ENCODE measurements at places on chromosomes 3 and 15.

DNA sequence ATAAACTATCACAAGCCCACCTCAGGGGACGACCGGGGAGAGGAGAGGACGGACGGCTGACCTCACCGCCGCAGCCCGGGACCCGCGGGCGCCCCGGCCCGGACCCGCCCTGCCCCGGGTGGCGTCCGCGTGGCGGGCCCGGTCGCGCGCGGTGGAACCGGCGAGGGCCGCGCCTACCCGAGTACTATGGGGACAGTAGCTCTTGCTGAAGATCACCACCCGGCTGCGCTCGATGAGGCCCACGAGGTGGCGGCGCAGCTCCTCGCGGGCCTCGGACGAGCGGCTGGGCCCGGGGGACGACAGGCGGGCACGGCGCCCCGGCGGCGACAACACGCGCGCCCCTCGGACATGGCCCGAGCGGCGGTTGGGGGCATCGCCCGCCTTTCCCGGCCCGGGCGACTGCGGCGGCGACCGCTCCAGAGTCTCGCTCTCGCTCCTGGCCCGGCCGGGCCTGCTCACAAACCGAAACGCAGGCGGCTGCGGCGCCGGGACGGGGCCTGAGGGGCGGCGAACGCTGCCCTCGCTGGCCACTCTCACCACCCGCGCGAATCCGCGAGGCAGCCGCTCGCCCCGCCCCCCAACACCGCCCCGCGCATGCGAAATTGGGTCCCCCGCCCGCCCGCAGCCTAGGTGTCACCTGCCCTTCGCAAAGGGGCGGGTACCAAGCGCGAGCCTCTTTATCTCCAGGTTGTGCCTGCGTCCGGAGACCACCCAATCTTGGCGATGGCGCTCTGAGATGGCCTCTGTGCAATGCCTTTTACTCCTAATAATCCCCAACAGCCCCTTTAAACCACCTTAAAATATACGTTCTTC lies at the start of gene TXNRD3:
Gene TXNRD3, minus strand, starts transcription at position 554 of the 813 bp plus-strand sequence.
- peak; percentile 64 for DNase-seq

DNA sequence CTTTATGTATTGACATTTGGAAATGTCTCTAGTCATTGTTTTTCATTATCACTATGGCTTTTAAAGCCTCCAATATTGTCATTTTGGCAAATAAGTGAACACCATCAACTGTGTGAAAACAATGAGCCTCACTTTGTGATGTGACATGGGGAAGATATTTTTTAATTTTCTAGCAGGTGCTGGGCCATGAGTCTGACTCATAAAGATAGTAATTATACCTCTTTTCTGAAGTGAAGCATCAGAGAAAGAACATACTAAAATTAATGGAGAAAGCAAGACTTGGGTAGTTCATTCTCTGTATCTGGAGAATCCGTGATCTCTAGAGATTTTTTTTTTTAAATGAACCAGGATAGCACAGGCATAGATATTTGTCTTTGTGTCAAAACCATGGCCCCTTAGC lies 100.8 kb downstream of the CCNL1 start:
- DNase-seq: no peak

DNA sequence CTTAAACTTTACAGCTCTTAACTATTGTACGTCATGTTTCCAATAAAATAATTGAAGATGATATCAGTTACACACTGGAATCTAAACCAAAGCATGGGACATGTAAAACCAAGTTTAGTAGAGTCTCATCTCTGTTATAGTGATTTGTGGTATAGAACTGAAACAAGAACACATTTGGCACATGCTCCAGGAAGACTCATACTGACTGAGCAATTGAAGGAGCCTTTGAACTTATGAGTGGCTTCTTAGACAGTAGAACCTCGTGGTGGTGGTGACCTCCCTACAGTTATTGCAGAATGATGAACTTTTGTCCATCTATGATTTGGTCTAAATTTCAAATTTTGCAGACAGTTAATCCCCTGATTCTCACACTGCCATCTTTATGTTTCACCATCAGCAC lies 729.7 kb downstream of the ROBO1 start:
- no peak for DNase-seq

- no peak for DNase-seq
Measured at GRCh38 chr3:191065181-191065805, 133.7 kb upstream of the OSTN start.

- DNase-seq: no peak
Measured at GRCh38 chr15:63039811-63040210, 2.7 kb upstream of the TPM1 start.

GRCh38 chr3:127848131-127849129 lies 26.1 kb upstream of the MGLL start:
- DNase-seq: no peak

GRCh38 chr3:101141135-101141534 lies 147.9 kb upstream of the ABI3BP start:
- no peak for DNase-seq

- DNase-seq: no peak
Measured at GRCh38 chr3:136327671-136328070, 77.5 kb downstream of the PCCB start.

- no peak for DNase-seq
Measured at GRCh38 chr15:40435023-40435709, 5.6 kb upstream of the BAHD1 start.

- DNase-seq: no peak
Measured at GRCh38 chr3:57069503-57069902, 9.0 kb downstream of the SPATA12 start.

DNA sequence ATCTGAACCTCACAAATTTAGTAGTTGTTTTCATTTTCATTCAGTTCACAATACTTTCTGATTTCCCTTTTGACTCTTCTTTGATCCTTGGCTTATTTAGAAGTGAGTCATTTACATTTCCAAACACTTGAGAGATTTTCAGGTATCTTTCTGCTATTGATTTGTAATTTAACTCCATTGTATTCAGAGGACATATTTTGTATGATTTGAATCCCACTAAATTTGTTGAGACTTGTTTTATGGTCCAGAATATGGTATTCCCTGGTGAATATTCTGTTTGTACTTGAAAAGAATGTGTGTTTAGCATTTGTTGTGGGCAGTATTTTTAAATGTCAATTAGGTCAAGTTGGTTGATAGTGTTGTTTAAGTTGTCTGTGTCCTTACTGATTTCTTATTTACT lies 29.6 kb downstream of the FAN1 start:
- DNase-seq: no peak

DNA sequence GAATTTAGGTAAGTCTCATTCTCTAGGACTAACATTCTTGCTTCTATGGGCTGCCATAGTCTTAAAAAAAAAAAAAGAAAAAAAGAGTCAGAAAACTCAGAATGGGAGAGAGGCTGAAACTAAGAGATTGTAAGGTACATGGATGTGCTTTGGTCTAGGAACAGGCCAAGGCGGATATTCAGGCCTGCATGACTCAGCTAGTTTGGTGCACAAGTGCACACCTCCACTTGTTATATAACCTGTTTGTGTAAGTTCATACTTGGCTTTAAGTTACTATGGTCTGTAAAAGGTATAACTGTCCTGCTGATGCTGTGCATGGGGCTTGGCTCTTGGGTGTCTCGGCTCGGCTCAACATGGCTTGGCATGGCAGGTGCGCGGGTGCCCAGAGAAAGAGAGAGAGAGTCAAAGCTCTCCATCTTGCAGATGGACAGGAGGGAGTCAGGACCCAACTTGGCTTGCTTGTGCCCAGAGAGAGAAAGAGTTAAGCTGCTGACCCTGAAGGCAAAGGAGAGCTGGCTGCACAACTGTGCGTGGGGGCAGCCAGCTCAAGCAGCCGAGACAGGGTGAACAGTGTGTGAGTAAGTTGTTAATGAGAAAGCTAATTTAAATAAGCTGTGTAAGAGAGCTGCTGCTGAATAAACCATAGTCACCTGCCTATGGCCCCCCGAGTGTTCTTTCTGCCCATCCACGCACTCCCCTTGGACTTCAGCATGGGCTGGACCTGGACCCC lies 31.4 kb upstream of the CHRNB4 start:
- no peak for DNase-seq

- DNase-seq: no peak
Measured at GRCh38 chr3:38702231-38702630, 52.7 kb upstream of the SCN5A start.

GRCh38 chr3:13256845-13257244 lies 163.3 kb downstream of the NUP210 start:
- no peak for DNase-seq

- no peak for DNase-seq
Measured at GRCh38 chr3:194384156-194384555, 14.6 kb upstream of the LRRC15 start.

GRCh38 chr3:118380576-118380975 lies 654.1 kb downstream of the IGSF11 start:
- no peak for DNase-seq

- DNase-seq: no peak
Measured at GRCh38 chr3:10518506-10519150, 13.2 kb upstream of the ATP2B2 start.

- DNase-seq: peak; percentile 54
Measured at GRCh38 chr3:94071713-94072284, 8.9 kb downstream of the NSUN3 start.

DNA sequence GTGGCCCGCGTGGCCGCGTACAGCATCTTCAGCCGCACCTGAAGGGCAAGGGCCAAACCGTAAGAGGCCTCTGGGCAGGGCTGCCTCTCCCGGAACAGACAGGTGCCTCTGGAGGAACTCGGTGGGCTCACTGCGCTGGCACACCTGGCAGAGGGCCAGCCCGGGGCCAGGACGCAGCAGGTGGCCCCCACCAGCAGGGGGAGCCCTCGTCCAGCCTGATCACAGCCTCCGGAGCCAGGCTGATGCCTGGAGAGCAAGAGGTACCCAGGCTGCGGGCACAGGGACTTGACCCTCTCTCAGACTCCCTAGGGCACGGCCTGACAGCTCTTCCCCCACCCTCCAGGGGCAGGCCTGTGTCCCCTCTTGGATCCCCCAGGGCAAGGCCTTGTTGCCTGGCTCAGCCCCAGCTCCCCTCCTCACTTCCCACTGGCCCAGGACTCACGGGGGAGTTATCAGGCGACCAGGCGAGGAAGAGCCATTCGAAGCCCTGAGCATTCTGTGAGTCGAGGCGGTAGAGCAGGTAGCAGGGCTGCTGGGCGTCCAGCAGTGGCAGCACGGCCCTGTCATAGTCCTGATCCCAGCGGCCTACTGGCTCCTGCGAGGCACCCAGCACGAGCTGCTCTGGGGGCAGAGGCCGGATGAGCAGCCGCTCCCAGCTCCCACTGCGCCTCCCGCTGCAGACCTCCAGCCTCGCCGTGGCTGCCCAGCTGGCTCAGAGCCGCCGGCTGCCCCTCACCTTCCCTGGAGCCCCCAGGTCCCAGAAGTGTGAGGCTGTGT lies 6.2 kb upstream of the TLR9 start:
- peak; percentile 80 for DNase-seq

- DNase-seq: no peak
Measured at GRCh38 chr3:172159962-172160538, 120.7 kb downstream of the FNDC3B start.

- DNase-seq: no peak
Measured at GRCh38 chr3:78153973-78154372, 1114.1 kb downstream of the ROBO2 start.

- no peak for DNase-seq
Measured at GRCh38 chr15:40684381-40684780, 10.6 kb upstream of the RAD51 start.

DNA sequence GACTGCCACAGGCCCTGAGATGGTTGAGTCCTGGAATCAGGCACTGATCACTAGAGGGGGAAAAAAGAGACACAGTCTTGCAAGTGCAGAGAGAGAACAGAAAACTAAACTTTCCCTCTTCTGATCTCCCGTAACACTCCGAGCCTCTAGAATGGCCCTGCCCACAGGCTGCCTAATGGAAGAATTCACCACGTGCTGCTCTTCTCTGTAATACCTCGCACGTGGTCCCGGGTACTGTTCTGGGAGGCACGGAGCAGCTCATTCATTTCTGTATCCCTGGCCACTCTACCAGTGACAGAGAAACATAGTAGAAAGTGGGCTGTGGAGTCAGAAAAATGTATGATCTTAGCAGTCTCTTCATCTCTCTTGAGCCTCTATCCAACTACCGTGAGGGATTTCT lies 30.4 kb downstream of the VGLL4 start:
- no peak for DNase-seq

DNA sequence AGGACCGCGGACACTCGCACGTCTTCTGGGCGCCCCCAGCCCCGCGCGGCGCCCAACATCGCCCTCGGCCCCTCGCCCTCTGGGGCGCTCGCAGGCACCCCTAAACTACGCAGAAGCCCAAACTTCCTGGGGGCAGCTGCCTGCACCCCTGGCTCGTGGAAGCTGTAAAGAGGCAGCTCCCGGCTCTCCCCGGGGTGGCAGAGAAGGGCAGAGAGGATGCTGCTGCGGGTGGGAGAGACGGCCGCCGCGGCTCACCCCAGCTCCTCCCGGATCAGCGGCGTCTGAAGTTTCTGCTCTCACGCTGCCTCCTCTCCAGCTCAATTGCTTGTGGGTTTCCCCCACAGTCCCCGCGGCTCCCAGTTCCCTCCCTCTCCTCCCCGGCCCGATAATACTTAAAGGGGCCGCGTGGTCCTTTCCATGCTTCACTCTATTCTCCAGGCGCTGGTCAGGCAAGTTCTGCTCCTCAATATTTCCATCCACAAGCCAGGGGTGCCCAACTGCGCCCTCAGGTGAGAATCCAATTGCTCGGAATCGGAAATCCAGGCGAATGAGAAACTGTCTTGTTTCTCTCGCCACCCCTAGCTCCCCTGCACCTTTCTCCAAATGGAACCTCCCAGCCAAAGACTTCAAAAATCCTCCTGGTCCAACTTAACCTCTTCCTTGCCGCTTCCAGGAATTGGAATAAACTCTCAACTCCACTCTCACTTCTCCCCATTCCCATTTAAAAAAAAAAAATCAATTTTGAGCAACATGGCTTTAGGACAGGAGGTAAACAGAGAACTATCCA lies 748.5 kb downstream of the ROBO1 start:
- DNase-seq: no peak

GRCh38 chr3:128231606-128232005 lies 78.3 kb downstream of the EEFSEC start:
- DNase-seq: no peak

GRCh38 chr3:130792246-130792645 lies 45.6 kb upstream of the PIK3R4 start:
- no peak for DNase-seq

DNA sequence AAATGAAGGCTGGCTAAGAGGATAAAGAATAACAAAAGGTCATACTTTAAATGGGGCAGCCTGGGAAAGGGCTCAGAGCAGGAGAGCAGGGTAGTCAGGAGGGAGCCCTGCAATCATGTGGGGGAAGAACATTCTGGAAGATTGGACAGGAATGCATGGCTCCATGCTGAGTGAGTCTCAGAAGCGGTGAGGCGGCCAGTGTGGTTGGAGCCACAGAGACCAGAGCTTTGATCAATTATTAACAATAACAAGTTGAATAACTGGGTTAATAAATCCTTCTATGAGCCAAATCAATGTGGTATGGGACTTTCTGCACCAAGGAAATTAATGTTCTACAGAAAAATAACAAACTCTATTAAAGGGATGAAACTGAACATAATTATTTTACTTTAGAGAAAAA lies 57.9 kb upstream of the DCUN1D1 start:
- DNase-seq: no peak

- no peak for DNase-seq
Measured at GRCh38 chr3:111989061-111989678, 9.6 kb upstream of the TAGLN3 start.

DNA sequence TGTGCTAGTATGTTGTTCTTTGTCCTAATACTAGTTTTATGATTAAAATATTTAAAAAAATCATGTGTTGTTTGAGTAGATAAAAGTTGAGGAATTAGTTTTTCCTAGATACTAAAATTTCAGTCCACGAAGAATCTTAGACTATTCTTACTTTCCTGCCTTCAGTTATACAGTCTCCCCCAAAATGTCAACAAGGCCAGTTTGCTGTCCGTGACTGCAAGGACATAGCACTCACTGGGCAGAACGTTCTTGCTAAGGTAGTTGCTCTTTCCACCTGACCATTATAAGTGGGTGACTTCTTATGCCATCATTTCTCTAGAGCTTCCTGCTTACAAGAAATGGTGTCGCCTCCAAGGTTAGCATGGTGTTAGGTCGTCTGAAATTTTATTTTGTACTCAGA lies 32.8 kb downstream of the KAT2B start:
- no peak for DNase-seq

All from DND-41 (cell line).